Esophagus (tissue), 2 donors: ENCODE measurements at places on chromosomes 2 and 18. TPM values are rescaled to one million over a fixed set of nuclear protein-coding genes. Genes with fewer than 3 reads are reported as not detected.

SCYGR4 gene
- polyA plus RNA-seq = not detected

EN1 gene
- not detected for polyA plus RNA-seq

HOXD10 gene
- polyA plus RNA-seq = 0.31 TPM

PSMA8 gene
- 0.04 TPM for polyA plus RNA-seq

NEU4 gene
- 0.04 TPM for polyA plus RNA-seq

FOXI3 gene
- not detected for polyA plus RNA-seq

TBR1 gene
- polyA plus RNA-seq = 0.02 TPM

IL36A gene
- polyA plus RNA-seq = 394 TPM

STARD6 gene
- not detected for polyA plus RNA-seq

PCARE gene
- polyA plus RNA-seq = 0.07 TPM

ST6GAL2 gene
- polyA plus RNA-seq = 1.1 TPM

MAP3K19 gene
- not detected for polyA plus RNA-seq

IL37 gene
- 0.12 TPM for polyA plus RNA-seq

CPO gene
- 0.06 TPM for polyA plus RNA-seq

CRACDL gene
- 9.1 TPM for polyA plus RNA-seq

CCDC150 gene
- polyA plus RNA-seq = 1.5 TPM

CRYGD gene
- not detected for polyA plus RNA-seq
